ENCODE measurements at places on chromosomes 2 and 18.

DNA sequence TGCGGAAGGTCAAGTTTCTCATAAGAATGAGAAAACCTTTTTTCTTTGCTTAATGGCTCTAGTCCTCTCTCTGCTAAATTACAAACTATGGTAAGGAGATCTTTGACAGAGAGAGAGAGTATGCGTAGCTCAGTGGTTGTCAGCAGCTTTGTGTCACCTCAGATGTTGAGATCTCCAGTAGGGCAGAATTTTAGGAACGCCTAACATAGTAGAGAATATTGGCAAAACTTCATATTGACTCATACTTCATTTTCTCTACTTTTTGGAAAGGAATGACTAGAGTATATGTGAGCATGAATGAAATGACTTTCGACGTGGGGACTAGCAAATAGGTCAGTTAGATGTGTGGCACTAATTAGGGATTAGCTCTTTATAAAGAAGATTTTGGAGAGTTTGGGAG lies 64.0 kb downstream of the WDR7 start:
- DNase-seq: peak; percentile 9

DNA sequence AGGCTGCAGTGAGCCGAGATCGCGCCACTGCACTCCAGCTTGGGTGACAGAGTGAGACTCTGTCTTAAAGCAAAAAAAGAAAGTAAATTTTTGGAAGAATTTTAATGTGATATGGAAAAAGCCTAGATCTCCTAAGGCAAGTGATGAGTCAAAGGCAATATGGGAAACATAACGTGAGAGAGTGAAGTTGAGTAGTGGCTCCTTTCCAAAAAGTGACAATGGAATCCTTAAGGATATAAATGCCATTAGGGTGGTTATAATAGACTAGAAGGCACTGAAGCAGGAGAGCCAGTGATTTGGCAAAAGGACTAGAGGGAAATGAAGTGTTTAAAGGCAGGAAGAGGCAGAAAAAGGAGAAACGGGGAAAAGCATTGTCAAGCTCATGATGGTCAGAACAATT lies 25.6 kb downstream of the ARHGAP28 start:
- DNase-seq: no peak

- DNase-seq: peak; percentile 32
Observed at GRCh38 chr2:204177977-204178522, 241.5 kb downstream of the ICOS start.

- DNase-seq: no peak
Observed at GRCh38 chr2:191298306-191298705, 53.1 kb downstream of the MYO1B start.

GRCh38 chr18:73235921-73236320 lies 368.1 kb upstream of the NETO1 start:
- DNase-seq: no peak

GRCh38 chr2:131402320-131403039 lies 38.5 kb upstream of the RAB6D start:
- DNase-seq: no peak

DNA sequence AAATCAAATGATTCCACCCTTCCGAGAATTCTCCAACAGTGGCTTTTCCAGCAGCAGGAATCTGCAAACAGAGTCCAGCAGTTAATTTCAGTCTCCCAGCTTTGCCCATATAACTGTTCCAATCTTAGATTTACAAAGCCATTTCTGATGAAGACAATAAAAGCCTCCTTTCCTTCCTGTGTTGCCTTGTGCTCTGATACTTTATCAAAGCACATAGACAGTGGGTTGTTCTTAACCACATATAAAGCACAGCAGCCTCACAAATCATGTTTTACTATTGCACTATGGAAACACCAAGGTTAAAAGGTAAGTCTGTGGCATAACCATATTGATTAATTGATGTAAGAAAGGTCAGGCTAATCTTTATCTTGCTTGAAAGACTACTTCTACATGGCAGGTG lies 89.8 kb upstream of the MMADHC start:
- DNase-seq: no peak

GRCh38 chr2:15808204-15808910 lies 132.0 kb upstream of the MYCN start:
- DNase-seq: no peak

Data from AG20443 (cell line).